ENCODE measurements at places on chromosomes 6 and 20.

- no peak for DNase-seq
Observed at GRCh38 chr6:32982084-32982701, 13.8 kb downstream of the BRD2 start.

DNA sequence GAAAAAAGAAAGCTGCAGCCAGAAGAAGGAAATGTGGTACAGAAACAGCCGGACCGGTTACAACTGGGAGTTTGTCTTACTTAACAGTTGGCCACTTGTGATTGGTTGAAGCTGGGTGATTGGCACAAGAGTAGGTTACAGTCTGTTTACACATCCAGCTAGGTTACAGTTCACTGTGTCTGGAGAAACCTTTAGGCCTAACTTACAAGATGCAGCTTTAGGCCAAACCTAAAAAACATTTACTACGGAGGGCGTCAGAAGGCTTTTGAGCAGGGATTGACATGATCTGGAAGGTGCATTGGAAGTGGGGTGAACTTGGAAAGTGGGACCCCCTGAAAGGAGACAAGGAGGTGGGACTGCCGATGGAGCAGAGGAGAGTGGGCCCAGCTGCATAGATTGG is 122.3 kb downstream of the BANF2 start:
- DNase-seq, result no peak

GRCh38 chr6:111642463-111643158 is 36.9 kb upstream of the TRAF3IP2 start:
- peak; percentile 58 for DNase-seq

GRCh38 chr20:21104921-21105320 is 1.2 kb downstream of the LINC00237 start:
- no peak for DNase-seq

GRCh38 chr6:56549014-56549413 is 93.7 kb downstream of the DST start:
- no peak for DNase-seq

GRCh38 chr6:150999107-150999506 is 133.6 kb downstream of the MTHFD1L start:
- no peak for DNase-seq

DNA sequence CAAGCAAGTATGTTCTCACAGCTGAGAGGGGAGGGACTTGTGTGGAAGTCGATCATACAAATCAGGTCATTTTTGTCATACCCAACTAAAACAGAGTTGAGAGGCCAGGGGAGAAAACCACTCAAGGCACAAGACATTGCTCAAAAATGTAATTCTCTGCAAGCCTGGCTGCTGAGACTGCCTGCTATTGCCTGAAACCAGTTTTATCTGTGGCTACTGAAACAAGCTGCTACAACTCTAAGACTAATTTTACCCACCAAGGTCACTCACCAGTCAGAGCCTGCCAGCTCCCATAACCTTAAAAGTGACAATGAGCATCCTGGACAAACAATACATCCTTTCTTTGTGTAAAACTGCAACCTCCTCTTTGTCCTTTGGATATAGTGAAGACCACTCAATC is 54.1 kb upstream of the CST7 start:
- no peak for DNase-seq

DNA sequence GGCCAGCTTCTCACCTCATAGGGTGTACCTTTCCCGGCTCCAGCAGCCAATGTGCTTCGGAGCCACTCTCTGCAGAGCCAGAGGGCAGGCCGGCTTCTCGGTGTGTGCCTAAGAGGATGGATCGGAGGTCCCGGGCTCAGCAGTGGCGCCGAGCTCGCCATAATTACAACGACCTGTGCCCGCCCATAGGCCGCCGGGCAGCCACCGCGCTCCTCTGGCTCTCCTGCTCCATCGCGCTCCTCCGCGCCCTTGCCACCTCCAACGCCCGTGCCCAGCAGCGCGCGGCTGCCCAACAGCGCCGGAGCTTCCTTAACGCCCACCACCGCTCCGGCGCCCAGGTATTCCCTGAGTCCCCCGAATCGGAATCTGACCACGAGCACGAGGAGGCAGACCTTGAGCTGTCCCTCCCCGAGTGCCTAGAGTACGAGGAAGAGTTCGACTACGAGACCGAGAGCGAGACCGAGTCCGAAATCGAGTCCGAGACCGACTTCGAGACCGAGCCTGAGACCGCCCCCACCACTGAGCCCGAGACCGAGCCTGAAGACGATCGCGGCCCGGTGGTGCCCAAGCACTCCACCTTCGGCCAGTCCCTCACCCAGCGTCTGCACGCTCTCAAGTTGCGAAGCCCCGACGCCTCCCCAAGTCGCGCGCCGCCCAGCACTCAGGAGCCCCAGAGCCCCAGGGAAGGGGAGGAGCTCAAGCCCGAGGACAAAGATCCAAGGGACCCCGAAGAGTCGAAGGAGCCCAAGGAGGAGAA is 10.5 kb downstream of the GNAS-AS1 start:
- DNase-seq, result no peak

DNA sequence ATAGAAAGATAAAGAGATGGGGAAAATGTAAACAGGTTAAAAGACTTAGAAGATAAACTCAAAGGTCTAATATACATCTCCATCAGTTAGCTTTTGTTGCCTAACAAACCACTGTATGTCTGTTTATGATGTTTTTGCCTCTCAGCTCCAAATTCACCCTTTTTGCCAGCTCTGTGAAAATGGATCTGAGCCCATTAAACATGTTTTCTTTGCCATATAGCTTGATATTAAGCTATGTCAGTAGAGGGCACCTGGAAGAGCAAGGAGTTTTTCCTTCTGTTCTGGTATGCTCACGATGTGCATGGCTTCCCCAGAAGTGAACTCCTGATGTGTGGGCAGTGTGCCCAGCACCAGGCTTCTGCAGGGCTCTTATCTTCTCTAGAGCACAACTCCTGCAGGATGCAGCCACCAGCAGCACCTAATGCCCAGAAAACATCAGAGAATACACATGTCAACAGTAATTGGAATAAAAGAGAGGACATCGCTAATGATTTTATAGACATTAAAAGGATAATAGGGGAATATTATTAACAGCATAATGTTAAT is 14.6 kb upstream of the SNX9 start:
- DNase-seq, result no peak

- no peak for DNase-seq
Observed at GRCh38 chr6:149445095-149445466, 39.7 kb downstream of the ZC3H12D start.

DNA sequence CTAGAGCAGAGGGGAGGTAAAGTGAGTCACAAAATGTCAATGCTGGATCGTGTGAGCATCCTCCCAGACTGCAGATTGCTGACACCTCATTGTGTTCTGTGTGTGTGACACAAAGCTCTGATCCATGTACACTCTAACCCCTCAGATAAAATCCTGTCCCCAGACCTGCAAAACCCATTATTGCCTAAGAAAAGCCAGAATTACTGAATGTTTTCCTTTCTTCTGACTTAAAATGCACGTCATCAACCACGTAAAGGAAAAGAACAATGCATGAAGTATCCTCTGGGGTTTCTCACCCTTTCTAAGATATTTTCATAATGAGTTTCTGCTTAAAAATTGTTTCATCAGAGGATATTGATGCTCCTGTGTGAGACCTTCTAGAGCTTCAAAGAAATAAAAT is 218.0 kb upstream of the PREP start:
- DNase-seq, result no peak

- no peak for DNase-seq
Observed at GRCh38 chr6:72111611-72112010, 225.3 kb downstream of the RIMS1 start.

DNA sequence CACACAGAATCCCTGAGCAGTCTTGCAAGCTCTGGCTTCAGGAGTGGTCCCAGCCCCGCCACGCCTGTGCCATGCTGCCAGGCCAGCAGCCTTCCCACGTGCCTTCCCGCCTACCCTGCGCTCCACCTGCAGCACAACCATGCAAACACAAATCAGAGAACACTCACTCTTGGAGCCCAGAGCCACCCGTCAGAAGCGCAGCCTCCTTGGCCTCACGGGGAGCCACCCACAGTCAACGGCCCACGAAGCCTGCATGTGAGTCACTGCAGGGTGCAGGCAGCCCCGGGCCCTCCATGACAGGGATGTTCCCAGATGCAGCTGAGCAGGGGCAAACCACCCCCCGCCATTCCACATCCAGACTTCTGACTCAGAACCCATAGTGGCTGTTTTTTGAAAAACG is 217.0 kb downstream of the DLL1 start:
- no peak for DNase-seq

DNA sequence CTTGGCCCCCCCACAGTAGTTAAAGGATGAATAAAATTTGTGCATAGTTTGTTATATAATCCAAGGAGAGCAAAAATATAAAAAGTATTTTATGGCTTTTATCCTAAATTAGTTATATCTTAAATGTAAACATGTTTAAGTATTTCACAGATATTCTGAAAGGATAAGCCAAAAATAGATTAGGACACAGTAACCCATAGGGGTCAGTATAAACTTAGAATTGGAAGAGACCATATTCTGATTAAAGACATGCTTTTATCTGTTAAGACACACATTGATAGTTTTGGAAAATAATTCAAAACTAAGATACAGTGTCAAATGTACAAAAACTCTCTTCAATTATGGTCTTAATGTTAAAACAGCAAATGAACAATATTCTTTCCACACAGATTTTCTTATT is 4.5 kb upstream of the SERINC1 start:
- DNase-seq, result no peak

- DNase-seq, result no peak
Observed at GRCh38 chr6:152598901-152599537, 38.1 kb downstream of the SYNE1 start.

GRCh38 chr20:7375905-7376304 is 564.4 kb downstream of the HAO1 start:
- DNase-seq, result no peak

DNA sequence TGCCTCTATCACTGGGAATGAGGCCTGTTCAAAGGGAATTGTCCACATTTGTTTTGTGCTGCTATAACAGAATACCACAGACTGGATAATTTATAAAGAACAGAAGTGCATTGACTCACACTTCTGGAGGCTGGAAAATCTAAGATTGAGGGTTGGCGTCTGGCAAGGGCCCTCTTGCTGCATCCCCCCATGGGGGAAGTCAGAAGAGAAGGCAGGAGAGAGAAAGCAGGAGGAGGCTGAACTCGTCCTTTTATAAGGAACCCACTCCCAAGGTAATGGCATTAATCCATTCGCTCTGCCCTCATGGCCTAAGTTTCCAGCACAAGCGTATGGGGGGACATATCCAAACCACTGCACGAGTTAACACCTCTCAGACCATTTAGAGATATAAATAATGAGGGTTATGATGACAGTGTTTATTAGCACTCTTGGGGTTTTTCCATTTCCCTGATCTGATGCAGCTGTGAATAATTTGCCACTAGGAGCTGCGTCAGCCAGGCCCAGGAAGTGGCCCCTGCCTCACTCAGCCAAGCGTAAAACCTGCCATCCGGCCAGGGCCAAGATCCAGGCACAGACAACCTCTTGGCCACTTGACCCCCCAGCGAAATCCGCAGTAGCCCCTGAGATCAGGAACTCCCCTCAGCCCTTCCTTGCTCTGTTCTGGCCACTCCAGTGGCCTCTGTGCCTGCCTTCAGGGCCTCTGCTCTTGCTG is 14.2 kb upstream of the SLCO4A1 start:
- no peak for DNase-seq

GRCh38 chr20:63219447-63219821 is 3.5 kb upstream of the YTHDF1 start:
- no peak for DNase-seq

- DNase-seq, result no peak
Observed at GRCh38 chr6:122696079-122696478, 83.4 kb upstream of the FABP7 start.

GRCh38 chr6:143087856-143088255 is 27.2 kb downstream of the AIG1 start:
- no peak for DNase-seq

DNA sequence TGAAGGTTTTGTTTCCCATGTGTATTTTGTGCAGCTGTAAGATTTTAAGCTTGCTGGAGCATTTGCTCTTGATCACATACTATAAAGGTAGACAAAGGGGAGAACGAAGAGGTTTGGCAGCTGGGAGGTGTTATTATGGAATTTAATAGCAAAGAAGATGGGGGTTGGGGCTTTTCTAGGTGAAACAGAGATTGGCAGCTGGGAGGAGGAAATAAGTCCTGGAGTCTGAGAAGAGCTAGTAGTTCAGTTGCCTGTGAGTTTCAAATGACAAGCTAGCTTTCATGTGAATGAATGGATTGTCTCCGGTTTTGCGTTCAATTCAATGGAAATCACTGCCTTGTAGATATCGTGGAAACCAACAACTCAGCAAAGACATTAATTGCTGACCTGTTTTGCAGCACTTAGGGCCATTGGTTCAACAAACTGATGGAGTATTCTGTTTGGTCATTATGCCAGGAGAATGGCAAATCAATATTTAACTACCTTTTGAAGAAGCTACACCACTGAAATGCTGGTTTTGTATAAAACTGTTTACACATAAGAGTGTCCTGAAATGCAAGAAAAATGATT is 38.1 kb upstream of the FLRT3 start:
- DNase-seq, result no peak

- DNase-seq, result no peak
Observed at GRCh38 chr20:7673841-7674240, 266.4 kb downstream of the HAO1 start.

GRCh38 chr6:3294396-3294795 is 35.6 kb downstream of the PSMG4 start:
- DNase-seq, result no peak

- no peak for DNase-seq
Observed at GRCh38 chr6:85172161-85172560, 277.7 kb upstream of the NT5E start.

GRCh38 chr6:30818391-30818841 is 65.9 kb upstream of the DDR1 start:
- no peak for DNase-seq

GRCh38 chr6:13146442-13146841 is 181.9 kb downstream of the TBC1D7 start:
- no peak for DNase-seq

DNA sequence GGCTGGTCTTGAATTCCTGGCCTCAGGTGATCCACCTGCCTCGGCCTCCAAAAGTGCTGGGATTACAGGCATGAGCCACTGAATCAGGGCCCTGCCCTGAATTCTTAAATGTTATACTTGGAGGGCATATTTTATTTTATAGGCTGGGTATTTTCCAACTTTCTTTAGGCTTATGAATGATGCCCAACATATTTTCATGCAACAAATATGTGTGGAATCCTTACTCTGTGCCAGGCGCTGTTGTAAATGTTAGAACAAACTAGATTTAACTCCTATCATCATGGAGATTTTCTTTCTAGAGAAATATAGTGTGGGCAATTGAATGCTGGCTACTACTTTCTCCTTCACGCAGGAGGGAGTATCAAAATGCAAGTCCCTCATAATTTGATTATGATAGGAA is 71.2 kb downstream of the SAMD5 start:
- no peak for DNase-seq

All from muscle of arm (tissue), 14 donors.